ENCODE measurements at places on chromosomes 5 and 9.

GRCh38 chr9:85024374-85024773, 354.8 kb downstream of the NTRK2 start:
- DNase-seq, result no peak

GRCh38 chr5:13027874-13028273, 916.6 kb downstream of the DNAH5 start:
- no peak for DNase-seq

GRCh38 chr5:109297900-109298299, 111.9 kb downstream of the PJA2 start:
- DNase-seq, result no peak

DNA sequence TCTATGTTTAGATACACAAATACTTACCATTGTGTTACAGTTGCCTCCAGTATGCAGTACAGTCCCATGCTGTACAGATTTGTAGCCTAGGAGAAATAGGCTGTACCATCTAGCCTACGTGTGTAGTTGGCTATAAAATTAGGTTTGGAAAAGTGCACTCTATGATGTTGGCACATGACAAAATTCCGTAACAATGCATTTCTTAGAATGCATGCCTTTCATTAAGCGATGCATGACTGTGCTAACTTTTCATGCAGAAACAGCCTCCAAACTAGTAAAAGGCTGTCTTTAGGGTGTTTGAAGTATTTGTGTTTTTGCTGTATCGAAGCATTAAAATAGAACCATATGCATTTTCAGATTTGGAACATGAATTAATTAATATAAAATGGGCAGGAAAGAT, 157.9 kb downstream of the RMI1 start:
- no peak for DNase-seq

DNA sequence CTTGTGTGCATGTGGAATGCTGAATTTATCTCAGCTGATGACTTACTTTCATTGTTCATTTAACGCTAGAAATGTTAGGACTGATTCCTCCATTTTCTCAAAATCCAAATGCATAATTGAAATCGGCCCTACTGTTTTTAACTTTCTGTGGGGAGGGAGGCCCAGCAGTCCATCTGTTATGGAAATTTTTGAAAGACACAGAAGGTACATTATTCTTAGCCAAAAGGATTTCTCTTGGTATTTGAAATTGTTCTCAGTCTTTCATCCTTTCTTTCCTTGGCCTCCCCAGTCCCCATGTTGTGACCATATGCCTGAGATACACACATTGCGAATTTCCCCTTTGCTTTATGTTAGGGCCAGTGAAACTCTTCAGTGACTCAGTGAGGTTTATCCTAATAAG, 549.9 kb downstream of the IRX1 start:
- DNase-seq, result no peak

DNA sequence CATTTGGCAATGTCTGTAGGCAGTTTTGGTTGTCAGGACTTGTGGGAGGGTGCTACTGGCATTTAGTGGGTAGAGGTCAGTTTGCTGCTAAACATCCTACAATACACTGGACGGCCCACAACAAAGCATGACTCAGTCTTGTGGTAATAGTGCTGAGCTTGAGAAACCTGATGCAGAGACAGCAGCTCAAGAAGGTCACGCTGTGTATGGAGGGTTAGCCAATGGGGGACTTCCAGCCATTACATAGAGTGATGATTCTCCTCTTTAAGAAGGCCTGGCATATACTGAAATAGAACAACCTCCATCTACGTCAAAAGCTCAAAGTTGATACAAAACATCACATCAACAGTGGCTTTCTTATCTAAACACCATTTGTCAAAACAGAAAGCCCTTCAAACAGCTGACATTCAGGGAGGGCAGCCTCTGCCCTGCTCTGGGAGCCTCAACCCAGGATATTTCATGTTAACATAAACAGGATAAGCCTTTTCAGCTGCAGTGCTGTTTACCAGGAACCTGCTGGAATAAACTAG, 143.0 kb downstream of the GPBP1 start:
- DNase-seq, result no peak

- no peak for DNase-seq
These were observed 57.7 kb upstream of the MAMDC2 start for GRCh38 chr9:69985971-69986370.

- DNase-seq, result no peak
These were observed 328.9 kb downstream of the PJA2 start for GRCh38 chr5:109080896-109081295.

Measured in stimulated activated CD4-positive, alpha-beta T cell treated with anti-CD3 and anti-CD28 coated beads, Interleukin-4, amount 100 ng/mL, for 4 hours (primary cell).